ENCODE measurements at places on chromosomes 6 and 20.

DNA sequence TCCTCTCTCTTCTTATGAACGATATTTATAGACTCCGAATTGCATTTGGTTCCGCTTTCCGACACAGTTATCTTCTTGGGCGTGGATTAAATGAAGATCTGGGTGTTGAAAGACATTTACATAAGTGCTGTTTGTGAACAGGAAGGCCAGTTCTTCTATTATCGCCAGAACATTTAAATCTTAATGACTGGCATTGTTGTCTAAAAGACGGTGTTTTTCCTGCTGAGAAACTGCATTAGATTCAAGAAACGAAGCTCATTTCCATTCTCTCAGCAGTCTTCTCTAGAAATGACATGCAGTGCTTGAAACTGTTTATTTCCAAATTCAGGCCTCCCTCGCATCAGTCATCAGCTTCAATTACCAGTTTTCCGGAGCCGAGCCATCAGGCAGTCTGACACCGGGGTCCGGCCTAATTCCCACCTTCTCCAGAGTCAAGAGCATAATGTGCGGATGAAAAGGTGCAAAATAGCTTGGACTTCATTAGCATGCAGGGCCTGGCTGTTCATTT is 16.0 kb downstream of the LINC00237 start:
- peak; percentile 41 for DNase-seq

- DNase-seq = no peak
Measured at GRCh38 chr6:130202782-130203181, 20.0 kb downstream of the SAMD3 start.

- DNase-seq = no peak
Measured at GRCh38 chr6:129555206-129555832, 154.7 kb downstream of the ARHGAP18 start.

DNA sequence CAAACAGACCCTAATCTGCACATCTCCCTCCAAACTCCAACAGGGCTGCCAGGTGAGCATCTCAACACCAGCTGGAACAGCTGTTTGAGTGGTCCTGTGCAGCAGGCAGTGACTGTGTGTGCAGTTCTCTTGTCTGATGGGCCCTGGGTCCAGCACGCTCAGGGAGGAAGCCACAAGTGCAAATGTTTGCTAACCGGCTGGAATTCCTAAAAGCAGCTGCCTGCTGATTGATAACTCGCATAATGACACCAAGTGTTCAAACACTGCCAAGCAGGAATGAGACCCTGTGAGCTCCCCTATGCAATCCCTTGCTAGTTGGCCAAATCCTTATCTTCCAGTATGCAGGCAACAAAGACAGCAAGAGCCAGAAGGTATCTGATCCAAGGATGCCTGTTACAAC is 650.6 kb downstream of the CBLN4 start:
- DNase-seq = peak; percentile 90

- DNase-seq = peak; percentile 26
Measured at GRCh38 chr6:3419624-3420272, 37.1 kb downstream of the SLC22A23 start.

DNA sequence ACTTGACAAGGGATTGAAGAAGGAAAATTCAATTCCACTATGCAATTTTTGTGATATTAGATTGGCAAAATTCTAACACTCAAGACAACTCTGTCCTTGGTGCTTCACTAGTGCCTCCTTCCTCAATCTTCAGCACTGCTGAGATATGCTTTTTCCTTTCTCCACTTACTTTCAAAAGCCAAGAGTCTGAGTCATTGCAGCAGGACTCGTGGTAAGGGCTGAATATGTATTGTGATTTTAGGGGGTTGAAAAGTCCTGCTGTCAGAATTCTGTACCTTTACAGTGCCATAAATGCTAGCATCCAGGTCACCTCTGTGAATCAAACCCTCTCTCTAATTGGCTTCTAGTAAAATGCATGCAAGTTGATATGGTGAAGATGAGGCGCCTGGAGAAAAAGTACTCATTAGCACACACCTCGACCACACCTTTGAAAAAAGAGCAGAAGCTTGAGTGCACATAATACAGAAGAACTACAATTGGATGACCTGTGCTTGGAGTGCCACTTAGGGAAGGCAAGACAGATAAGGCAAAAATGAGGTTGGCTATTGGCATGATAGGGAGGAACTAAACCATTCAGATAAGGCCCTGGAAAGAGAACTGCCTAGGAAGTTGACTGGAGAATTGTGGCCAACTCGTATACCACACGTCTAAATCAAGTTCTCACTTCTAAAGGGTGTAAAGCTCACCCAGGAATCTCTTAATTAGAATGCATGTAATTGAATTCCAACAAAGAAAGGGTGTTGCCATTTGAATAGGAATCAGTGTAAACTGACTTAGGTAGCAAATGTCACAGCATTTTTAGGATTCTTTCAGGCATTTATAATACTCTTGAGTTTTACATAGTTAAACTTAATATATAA is 43.6 kb upstream of the FAM83B start:
- peak; percentile 44 for DNase-seq

- no peak for DNase-seq
Measured at GRCh38 chr6:144372116-144372515, 87.0 kb downstream of the UTRN start.

DNA sequence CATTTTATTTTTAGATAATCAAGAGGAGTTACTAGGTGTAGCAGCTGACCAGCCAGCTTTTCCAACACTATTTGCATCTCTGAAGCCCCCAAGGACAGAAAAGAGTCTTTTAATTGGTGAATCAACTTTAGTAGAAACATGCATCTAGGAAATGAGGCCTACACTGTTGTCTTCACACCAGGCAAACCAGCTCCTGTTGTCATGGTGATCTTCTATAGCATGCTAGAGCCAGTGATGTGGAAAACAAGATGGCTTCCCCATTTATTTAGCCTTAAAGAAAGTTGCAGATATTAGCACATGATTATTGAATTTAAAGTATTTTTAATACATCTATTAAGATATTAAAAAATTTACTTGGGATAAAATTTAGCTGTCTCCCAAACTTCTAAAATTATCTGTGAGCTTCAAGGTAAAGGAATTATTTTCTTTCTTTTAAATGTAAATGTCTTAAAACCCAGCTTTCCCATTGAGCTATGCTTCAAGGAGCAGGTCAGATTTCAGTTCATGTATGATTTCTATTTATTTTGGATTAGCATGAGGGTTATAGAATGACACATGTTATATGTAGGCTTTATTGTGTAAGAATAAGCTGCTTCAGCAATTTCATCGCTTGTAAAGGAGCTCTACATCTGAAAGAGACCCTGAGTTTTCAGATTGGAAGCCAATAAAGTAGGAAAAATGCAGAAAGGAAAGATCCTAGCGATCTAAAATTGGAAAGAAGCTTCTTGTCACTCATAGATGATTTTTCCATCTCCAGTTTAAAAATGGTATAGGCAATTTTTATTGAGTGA is 564.9 kb upstream of the CITED2 start:
- peak; percentile 55 for DNase-seq

GRCh38 chr6:119193707-119194106 is 115.2 kb upstream of the FAM184A start:
- peak; percentile 38 for DNase-seq

- peak; percentile 52 for DNase-seq
Measured at GRCh38 chr6:34485321-34486060, 19.6 kb downstream of the PACSIN1 start.

DNA sequence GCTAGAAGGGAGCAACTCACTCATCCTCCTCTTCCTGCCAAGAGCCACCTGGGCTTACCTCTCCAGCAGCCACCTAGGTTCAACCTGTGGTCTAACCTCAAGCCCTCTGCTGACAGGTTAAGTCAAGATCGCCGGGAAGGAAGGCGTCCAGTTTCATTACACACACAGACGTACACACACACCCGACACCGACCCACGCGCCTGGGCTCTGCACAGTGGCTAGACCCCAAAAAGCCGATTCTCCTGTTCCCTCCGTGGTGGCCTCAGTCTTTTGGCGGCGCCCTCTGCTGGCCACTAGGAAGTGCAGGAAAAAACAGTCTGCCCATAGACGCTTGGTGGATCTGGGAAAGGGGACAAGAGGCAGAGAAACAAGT is 52.8 kb downstream of the MRPL14 start:
- DNase-seq = no peak

- no peak for DNase-seq
Measured at GRCh38 chr20:23163562-23163961, 77.4 kb upstream of the CD93 start.

GRCh38 chr20:64232794-64233193 is 22.8 kb upstream of the PCMTD2 start:
- peak; percentile 59 for DNase-seq

GRCh38 chr6:659716-660581 is 3.0 kb upstream of the HUS1B start:
- peak; percentile 91 for DNase-seq

DNA sequence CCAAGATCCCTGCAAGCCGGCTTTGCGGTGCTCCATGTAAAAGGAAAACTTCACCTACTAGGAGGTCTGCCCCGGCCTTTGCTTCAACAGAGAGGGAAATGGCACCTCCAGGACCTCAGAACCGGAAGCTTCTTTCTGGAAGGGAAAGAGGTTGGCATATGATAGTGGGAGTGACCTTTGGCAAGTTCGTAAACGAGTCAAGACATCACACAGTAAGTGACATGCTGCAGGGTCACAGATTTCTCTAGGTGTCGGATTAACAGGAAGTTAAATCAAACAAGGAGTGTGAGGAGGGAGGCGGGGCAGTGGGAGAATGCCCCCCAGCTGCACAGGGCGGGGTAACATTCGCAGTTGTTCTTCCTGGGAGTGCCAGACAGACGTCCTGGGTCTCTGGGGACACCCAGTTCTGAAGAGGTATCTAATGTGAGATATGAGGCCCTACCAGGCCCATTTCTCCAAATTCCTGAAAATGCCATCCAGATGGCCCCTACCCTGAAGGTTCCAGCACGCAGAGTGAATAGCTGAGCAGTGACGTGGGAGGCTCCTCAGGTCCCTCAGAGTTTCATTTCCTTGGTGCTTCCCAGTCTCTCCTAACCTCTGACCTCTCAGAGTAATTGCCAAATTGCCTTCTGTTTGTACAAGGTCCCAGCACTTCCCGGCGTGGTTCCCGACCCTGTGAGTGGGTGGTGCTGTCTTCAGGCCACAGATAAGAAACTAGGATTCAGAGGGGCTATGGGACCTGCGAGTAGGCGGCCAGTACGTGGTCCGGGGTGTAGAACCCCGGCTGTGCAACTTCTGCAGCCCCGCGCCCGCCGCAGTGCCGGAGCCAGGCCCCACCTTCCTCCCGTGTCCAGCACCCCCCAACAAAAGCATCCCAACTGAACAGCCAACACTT is 1.9 kb downstream of the RRBP1 start:
- peak; percentile 81 for DNase-seq

DNA sequence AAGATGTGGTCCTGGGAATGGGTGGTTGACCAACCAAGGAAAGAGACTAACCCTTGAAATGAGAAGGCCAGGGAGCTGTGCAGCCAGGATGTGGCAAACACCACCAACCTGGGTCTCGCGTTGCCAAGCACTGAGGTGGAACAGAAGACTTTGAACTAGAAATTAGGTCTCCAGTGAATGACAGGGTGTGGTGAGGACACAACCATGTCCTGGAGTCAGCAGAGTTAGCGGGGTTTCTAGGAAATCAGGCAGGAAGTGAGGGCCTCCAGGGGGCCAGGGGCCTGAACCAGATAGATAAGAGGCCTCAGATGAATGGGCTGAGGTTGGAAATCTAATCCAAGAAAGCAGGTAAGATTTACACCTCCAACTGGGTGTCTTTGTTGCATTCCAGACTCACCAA is 353.3 kb upstream of the ARID1B start:
- no peak for DNase-seq

DNA sequence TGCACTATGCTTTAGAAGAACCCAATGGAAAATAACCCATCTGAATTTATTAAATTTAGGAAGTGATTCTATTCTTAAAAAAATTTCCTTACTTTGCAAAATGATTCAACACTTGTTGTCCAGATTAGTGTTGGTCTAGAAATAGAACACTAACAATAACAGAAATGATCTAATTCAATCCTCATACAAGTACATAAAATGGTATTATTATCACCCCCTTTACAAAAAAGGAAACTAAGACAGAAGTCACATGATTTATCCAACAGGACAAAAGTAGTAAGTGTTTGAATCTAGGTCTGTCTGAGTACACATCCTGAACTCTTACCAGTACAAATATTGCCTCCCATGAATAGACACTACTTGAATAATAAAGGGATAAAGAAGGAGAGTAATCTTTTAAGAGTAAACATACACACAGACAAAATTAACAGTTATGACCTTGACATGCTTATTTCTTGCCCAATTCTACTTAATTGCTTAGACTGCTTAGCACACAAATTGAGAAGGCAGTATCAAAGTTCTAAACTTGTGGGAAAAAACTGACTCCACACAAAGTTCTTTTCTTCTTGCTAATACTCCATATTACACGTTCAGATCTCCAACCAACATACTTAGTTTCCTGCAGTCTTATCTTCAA is 195.4 kb upstream of the RUNX2 start:
- no peak for DNase-seq

DNA sequence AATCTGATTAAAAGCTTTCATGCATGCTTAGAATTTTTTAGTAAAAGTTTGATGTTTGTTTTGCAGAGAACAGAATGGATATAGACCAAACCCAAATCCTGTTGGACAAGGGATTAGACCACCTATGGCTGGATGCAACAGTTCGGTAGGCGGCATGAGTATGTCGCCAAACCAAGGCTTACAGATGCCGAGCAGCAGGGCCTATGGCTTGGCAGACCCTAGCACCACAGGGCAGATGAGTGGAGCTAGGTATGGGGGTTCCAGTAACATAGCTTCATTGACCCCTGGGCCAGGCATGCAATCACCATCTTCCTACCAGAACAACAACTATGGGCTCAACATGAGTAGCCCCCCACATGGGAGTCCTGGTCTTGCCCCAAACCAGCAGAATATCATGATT is 133.6 kb downstream of the NCOA3 start:
- no peak for DNase-seq
